AG09309 (cell line): ENCODE measurements at places on chromosomes 4 and X.

- DNase-seq = no peak
Measured at GRCh38 chrX:93419642-93420041, 253.7 kb downstream of the NAP1L3 start.

GRCh38 chr4:21641696-21642095, 306.9 kb downstream of the KCNIP4 start:
- no peak for DNase-seq

- DNase-seq = no peak
Measured at GRCh38 chr4:34200535-34200934, 2043.8 kb downstream of the ARAP2 start.

- DNase-seq = no peak
Measured at GRCh38 chr4:184274286-184274951, 56.7 kb upstream of the ENPP6 start.

DNA sequence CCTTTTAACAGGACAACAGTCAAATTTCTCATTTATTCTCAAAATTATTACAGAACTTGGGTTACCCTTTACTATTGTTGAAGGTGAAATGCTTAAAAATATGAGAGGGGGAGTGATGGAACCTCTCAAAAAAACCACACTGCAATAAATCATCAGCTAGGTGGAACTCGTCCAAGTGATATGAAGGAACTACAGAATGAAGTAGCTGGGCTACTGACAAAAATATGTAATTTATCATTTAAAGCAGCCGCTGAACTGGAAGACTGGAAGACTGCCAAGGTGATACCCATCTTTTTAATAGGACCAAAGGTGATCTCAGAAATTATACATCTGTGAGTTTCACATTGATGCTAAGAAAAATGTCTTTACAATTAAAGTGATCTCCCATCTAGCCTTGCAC, 597.7 kb upstream of the TENM3 start:
- no peak for DNase-seq

GRCh38 chr4:60384516-60384915, 815.6 kb upstream of the ADGRL3 start:
- no peak for DNase-seq

DNA sequence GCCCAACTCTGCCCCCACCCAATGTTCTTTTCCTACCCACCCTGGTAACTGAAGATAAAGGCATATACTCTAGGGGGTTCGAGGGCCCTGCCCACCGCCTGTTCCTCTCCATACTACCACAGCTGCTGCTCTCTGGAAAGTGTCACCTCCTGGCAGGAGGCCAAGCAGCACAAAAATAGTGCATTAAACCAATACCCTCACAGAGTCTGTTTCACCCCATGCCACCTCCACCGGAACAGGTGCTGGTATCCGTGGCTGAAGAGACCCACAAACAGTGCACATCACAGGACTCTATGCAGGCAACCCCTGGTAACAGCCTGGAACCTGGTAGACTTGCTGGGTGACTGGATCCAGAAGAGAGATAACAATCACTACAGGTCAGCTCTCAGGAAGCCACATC, 85.1 kb upstream of the CTSO start:
- DNase-seq = no peak

- DNase-seq = no peak
Measured at GRCh38 chr4:140326395-140326993, 47.0 kb upstream of the SCOC start.

GRCh38 chrX:8668813-8669212, 63.1 kb downstream of the ANOS1 start:
- no peak for DNase-seq

- no peak for DNase-seq
Measured at GRCh38 chrX:148929686-148930085, 429.3 kb downstream of the AFF2 start.

DNA sequence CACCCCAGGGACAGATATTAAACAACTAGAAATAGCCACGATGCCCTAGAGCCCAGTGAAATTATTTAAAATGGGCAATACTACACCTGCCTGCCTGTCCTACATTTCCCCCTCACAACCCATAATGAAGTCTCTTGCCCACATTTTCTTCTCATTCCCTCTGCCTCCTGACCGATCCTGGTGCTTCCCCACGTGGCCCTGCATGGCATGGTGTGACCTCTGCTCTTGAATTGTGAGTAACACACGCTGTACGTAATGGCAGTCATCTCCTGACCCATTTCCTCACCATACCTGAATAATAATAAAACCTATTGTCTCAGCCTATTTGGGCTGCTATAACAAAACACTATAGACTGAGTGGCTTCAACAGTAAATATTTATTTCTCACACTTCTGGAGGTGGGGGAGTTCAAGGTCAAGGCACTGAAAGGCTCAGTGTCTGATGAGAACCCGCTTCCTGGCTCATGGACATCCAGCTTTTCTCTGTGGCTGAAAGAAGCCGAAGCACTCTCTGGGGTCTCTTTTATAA, 77.0 kb upstream of the ENPP6 start:
- no peak for DNase-seq

GRCh38 chr4:163157157-163157556, 9.5 kb downstream of the NAF1 start:
- DNase-seq = no peak

GRCh38 chr4:109708990-109709389, 5.7 kb upstream of the CASP6 start:
- no peak for DNase-seq

DNA sequence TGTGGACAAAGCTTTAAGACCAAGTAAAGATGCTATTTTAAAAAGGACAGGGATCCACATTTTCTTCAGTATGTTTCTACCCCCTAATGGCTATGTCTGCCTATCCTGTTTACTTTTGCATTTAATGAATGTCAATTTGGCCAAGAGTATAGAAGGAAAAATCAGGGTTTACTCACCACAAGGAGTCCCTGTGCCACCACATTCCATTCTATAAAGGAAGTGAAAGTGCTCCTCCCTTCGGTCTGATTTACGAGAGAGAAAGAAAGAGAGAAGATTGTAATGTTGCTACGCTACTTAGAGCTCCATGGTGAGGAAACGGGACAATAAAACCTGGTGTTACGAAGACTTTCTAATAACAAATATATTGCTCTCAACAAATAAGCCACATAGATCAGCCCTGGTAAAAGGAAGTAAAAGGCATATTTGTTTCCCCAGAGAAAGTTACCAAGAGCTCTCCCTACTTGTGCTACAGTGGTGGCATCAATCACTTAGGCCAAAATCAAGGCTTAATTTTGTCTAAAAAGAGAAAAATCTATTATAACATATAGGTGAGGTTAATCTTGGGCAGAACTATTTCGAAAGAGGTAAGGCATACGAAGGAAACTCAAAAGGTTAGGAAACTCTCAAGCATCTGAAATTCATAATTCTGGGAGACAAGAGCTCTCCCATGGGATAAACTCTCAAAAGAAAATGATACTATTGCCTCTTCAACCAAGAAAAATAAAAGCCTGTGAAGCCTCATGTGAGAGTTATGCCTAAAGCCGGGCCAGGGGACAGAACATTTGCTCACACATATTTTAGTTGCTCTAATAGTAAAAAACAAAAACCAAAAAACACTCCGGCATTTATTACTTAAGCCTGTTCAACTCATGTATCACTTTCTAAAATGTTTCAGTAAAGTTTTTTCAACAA, 29.5 kb downstream of the TAPT1 start:
- DNase-seq = peak; percentile 45

DNA sequence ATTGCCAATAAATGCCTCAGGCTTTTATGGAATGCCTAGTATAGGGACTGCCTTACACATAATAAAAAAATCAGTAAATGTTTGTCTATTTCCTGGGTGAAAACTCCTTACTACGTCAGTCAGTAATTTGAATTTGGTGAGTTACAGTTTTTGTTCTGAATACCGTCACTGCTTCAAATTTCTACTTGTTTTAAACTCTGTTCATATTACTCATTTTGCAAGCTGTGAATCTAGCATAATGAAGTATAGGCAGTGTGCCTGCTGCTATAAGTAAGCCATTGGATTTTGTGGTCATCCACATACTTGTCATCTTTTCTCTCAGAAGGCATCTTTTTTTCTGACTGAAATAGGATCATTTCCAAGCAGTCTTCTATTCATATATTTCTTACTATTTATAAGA, 43.1 kb downstream of the SYNPO2 start:
- no peak for DNase-seq

GRCh38 chr4:8699063-8699385, 106.5 kb downstream of the CPZ start:
- no peak for DNase-seq

GRCh38 chrX:31580726-31581125, 508.9 kb upstream of the FTHL17 start:
- peak; percentile 35 for DNase-seq

DNA sequence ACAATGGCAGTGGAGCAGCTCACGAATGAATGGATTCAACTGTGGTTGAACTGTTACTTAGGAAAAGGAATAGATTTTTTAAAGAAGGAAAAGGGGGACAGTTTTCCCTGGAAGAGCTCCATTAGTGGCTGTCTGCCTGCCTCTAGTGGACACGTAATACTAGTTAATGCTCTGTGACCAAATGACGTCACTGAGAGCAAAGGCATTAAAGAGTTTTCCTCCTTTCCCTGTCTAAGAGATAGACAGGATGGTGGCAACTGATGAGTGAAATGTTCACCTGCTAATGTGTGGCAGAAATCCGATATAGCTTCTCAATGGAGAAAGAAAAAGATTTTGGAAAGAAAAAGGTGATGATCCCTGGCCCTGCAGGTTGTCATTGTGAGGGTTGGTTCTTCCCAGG, 52.3 kb upstream of the SCML1 start:
- no peak for DNase-seq

DNA sequence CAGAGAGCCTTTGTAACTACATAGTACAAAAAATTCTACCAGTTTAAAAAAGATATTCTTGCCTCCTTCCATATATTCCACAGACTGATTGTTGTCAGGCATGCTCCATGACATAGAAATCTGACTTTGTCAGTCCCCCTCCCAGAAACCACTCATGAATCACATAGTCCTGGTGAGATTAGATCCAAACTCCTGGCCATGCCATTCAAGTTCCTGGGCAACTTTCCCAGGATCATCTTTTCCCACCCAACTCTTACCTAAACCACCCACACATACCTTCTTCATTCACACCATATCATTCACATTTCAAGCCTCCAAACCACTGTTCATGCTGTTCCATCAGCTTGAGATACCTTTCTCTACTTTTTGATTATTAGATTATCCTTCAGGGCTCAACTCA, 46.4 kb downstream of the SLC16A2 start:
- DNase-seq = no peak

DNA sequence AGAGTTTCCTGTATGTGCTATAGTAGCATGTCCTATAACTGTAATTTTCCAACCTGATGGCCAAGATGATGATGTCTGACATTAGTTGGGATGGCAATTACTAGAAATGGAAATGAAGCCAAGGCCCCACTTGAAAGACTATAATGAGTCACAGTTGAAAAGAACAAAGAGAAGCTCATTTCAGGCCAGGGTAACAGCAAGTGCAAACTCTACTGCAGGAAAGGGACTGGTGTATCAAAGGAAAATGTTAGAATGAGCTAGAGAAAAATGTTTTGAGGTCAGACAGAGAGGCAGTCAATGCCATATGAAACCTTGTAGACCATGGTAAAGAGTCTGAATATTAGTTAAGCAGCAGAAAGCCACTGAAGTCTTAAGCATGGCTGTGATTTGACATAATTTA, 146.2 kb upstream of the SH3RF1 start:
- DNase-seq = no peak

DNA sequence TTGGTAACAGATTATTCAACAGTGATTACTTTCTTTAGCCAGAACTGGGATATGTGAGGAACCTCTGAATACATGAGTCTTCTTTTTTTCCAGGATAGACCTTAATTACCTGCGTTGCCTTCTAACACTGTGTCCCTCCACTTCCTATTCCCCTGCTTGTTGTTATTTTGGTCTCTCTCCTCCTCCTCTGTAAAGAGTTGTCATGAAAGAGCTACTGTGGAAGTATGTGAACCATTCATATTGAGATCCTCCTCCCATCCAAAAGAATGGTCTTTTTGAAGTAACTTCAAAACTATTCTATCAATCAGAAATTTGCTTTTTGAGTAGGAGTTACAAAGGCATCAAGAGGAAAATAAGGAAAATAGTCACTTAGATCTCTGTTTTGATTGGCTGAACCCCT, 420.0 kb upstream of the TENM3 start:
- no peak for DNase-seq

DNA sequence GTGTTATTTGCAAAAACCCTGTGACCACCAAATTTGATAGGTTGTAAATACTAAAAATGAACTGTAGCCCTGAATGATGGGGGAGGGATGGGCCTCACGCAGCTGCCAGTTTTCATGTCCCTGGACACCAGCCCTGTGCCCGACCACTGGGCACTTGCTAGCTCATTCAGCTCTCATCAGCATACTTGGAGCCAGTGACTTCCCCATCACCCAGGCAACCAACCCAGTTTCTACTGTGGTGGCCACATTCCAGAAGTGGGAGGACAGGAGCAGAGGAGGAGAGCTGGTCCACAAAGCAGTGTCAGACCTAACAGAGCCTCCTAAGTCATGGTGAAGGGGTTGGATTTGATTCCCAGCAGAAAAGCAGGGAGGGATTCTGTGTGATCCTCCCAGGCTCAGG, 128.2 kb downstream of the CPEB2 start:
- no peak for DNase-seq

DNA sequence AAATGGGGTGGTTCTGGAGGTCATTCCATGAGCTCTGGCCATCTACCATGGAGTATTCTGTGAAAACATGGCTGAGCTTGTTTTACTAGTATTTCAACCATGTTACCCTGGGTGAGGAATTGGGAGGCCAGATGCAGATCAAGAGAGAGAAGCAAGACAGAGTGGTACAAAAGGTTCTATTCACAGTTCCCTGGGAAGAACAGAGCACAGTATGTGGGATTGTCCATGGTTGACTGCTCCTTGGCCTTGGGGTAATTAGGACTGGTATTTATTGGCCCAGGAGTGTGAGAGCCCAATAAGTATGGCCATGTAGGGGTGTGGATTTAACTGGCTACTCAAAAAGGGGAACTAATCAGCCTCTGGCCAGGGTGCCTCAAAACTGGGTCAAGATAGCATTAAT, 239.7 kb upstream of the GATB start:
- no peak for DNase-seq

DNA sequence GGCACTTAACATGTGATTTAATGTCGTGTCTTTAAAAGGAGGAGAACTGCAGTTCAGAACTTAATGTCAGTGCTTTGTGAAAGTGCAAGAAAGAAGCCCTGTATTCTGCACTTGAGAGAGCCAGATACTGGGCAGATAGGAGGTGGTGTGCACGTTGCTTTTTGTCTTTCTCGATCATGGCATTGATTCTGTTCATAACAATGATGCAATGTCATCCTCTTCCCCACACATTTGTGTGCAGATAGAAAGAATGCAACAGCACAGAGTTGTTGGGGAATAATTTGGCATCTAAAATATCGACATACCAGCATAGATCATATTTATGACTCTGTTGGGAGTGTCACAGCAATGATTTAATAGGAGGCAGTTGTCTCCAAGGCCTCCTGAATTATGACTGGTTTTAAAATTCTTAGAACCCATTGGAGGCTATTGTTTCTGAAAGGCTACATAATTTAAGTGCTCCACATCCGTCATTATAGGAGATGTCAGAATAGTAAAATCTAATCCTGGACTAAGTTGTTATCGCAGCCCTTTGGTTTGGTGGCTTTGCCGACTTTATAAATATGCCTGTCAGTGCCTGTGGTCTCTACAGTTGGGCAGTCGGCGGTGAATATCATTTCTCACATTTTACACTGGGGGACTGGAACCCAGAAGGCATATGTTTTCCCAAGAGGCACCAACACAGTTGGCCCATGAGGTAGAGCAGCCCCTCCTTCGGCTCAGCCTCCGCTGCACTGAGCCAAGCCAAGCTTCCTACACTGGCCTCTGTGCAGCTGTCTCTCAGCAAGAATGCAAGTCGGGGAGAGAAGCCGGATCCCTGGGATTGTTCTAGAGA, 124.9 kb downstream of the PTTG2 start:
- no peak for DNase-seq

GRCh38 chr4:54032558-54033135, 31.8 kb downstream of the CHIC2 start:
- DNase-seq = no peak
